ENCODE measurements at places on chromosomes 2 and 18. TPM values are rescaled to one million over a fixed set of nuclear protein-coding genes. Genes with fewer than 3 reads are reported as not detected.

The LAMA1 gene
- 26.0 TPM for total RNA-seq

The ADGRF3 gene
- total RNA-seq: under 0.01 TPM

The PLA2R1 gene
- 2.2 TPM for total RNA-seq

The ARHGAP15 gene
- total RNA-seq: 19.4 TPM

The FOXD4L1 gene
- 0.63 TPM for total RNA-seq

The GPR39 gene
- total RNA-seq: 10.0 TPM

The CCDC150 gene
- 9.4 TPM for total RNA-seq

The CXCR1 gene
- 0.31 TPM for total RNA-seq

The DPP4 gene
- total RNA-seq: 9.4 TPM

The CFC1 gene
- total RNA-seq: not detected

The ZNF396 gene
- 4.4 TPM for total RNA-seq

The MYOM1 gene
- 2.2 TPM for total RNA-seq

The CREB1 gene
- 133 TPM for total RNA-seq

The INPP5D gene
- 8.5 TPM for total RNA-seq

The ESPNL gene
- not detected for total RNA-seq

The HOXD9 gene
- not detected for total RNA-seq

The UXS1 gene
- 69.5 TPM for total RNA-seq

The ZCCHC2 gene
- total RNA-seq: 16.6 TPM

The GPBAR1 gene
- not detected for total RNA-seq

The DNAJC5G gene
- not detected for total RNA-seq

The ALPG gene
- not detected for total RNA-seq

The OR6B2 gene
- not detected for total RNA-seq

The C2orf80 gene
- 21.0 TPM for total RNA-seq

The PLB1 gene
- 4.4 TPM for total RNA-seq

The BCL11A gene
- 313 TPM for total RNA-seq

The RTP5 gene
- 3.1 TPM for total RNA-seq

The ANO7 gene
- 0.63 TPM for total RNA-seq

The PIK3C3 gene
- 87.3 TPM for total RNA-seq

The RANBP2 gene
- 128 TPM for total RNA-seq

The DAW1 gene
- total RNA-seq: 2.5 TPM

The SNTG2 gene
- 8.5 TPM for total RNA-seq

The C2orf66 gene
- 1.3 TPM for total RNA-seq
